ENCODE measurements at places on chromosomes 1 and 21.

DNA sequence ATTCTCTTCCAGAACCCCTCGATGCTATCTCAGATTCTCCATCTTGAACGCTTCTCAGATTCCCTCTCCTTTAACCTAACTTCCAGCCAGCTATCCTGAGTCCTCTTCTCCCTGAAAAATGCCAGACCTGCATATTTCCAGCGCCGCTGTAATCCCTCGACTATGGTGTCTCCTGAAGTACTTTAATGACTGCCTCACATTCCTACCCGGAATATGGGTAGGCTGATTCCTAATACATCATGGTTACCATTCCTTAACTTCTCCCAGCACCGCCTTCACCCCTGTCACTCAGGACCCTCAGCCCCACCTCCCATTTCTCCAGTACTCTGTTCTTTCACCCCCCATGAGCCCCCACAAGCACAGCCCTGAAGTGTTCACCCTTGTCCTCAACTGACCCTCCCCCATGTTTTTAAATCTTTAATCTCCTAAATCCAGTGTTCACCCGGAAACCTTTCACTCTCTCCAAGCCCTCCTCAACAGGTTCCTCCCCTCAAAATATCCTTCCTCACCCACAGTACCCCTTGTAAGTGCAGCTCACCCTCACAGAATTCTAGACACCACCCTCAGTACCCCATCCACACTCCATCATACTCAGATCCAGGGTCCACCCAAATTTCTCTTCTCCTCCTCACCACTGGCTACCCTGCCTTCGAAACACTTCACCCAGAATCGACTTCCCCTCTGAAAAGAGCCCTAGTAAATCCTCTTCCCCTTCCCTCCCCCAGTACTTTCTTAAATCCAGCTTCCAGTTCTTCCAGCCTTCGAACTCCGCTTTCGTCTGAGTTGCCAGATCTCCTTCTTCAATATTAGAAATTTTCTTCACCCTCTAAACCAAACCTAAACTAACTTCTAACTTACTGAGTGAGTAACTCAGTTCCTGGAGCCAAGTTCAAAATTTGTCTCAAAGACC, 922 bp downstream of the CPT2 start:
- DNase-seq, result no peak

DNA sequence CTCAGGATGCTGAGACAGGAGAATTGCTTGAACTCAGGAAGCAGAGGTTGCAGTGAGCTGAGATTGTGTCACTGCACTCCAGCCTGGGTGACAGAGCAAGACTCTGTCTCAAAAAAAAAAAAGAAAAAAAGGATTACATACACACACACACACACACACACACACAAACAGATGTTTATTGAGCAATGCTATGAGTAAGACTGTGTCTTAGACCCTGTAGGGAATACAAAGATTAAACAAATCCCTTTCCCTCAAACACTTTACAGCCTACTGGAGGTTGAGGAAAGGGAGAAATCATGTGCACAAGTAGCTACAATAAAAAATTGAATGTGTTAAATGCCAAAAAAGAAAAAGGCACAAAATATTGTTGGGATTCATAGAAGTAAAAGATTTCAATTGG, 58.1 kb downstream of the RPAP2 start:
- DNase-seq, result no peak

- DNase-seq, result peak; percentile 25
These were observed 23.0 kb downstream of the TMCC2 start for GRCh38 chr1:205250699-205251098.

- DNase-seq, result no peak
These were observed 17.5 kb downstream of the BACH1 start for GRCh38 chr21:29316029-29316742.

- DNase-seq, result no peak
These were observed 13.0 kb upstream of the CCDC190 start for GRCh38 chr1:162873671-162874666.

DNA sequence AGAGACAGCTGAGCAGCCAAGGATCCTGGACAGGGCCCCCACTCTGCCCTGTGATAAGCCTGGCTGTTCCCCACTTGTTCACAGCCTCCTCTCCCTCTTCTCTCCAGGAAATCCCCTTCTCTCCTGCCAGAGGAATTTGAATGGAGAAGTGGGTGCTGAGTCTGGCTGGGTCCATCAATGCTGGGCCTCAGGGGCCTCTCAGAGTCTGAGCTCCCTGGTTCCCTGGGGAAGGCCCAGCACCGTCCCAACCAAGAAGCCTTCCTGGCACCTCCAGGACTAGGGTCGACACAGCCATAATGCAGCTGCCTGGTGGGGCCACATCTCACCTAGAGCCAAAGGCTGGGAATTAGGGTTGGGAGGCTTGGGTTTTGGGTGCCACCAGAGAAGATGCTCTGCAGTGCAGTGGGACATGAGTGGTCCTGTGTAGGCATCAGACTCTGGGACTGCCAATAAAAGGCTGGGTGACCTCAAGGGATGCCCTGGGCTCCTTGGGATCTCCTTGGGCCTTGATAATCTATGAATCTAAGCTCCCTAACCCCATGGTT, 2.5 kb downstream of the MYBPH start:
- DNase-seq, result no peak

DNA sequence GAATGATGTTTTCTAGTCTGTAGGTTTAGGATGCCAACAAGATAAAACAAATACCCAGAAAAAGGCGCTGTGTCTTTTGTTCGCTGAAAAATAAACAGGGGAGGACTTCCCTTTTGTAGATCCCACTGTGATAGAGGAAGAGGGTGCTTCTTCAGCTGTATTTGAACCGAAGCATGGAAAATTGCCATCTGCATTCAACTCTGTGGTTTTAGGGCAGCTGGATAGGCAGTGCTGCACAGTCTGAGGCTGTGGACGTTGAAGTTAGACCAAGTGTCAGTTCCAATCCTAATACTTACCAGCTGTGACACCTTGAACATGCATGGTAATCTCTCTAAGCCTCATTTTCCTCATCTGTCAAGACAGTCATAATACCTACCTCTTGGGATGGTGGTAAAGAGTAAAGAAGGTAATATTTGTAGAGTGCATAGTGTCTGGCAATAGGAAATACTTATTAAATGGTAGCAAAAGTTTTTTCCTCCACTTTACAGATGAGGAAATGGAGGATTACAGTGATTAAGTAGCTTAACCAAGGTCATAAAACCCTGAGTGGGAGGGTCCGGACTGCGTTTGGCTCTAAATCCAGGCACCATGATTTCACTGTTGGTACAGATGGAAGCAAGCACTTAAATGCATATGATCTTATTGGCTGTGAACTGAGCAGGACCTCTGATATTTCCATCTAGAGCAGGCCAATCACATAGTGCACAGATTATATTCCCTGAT, 48.5 kb downstream of the UTP25 start:
- DNase-seq, result peak; percentile 78

DNA sequence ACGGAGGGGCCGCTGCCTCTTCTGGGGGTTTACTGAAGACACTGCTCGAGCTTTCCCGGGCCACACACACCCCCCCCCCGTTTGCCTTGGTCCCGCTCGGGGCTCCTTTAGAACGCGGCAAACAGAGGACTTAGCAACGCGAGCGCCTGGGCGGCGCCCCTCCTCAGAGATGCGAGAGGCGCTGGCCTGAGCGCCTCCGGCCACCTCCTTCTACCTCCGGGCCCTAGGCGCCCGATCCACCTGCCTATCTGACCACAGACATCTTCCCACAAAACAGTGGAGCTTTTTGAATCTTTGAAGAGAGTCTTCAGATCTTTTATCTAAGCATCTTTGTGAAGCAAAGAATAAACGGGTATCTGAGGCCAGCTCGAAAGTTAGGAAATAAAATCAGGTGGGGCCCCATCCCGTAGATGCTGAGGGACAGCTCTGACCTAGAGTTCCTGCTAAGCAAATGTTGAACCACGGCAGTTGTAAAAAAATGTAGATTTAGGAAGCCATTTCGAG, 436 bp upstream of the TTLL7 start:
- DNase-seq, result peak; percentile 96

- peak; percentile 41 for DNase-seq
These were observed 479.2 kb upstream of the LRRC7 start for GRCh38 chr1:69088571-69088970.

DNA sequence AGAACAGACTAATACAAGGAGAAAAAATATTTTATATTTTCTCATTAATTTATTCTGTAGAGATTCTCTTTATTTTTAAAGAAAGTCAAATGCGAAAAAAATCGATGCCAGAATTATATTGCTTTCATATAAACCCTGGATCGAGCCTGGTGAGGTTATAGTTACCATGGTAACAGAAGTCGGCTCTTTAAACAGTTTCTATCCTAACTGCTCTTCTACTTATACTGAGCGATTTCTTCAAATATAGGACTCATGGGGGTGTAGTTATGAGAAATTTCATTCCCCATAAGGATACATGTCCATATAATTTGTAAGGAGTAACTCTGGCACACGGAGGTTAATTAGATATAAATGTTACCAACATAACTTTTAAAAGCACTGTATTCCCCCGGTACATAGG, 973.5 kb upstream of the NCAM2 start:
- DNase-seq, result no peak

- peak; percentile 11 for DNase-seq
These were observed 720 bp downstream of the LIN9 start for GRCh38 chr1:226308166-226308722.

All from NCI-H1105 treated with DMSO at 0.1 percent for 48 hours (cell line).